HEK293T (cell line): ENCODE measurements at places on chromosomes 2 and 18.

- no peak for DNase-seq
Observed at GRCh38 chr2:238684362-238685326, 163.2 kb upstream of the TWIST2 start.

- DNase-seq, result no peak
Observed at GRCh38 chr2:53636596-53636995, 131.0 kb upstream of the CHAC2 start.

DNA sequence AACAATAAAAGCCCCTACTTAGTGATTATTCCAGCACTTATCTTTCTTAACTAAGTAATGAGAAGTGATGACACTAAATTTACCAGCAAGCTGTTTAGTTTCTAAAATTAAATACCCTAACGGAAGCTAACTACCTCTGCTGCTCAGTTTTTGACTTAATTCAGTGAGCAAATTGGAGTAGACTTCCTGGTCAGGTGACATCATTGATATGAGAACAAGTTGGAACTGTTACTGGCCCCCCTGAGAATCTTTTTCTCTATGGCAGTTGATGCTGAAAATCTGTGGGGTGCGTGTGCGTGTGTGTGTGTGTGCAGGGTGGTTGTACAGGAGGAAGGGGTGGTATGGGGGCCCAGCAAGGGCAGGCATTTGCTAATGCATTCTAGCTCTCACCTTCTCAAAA, 35.5 kb upstream of the BMP10 start:
- DNase-seq, result no peak

- DNase-seq, result no peak
Observed at GRCh38 chr18:77969972-77970371, 720.3 kb downstream of the GALR1 start.

- no peak for DNase-seq
Observed at GRCh38 chr18:76496194-76496890, 1.3 kb upstream of the ZNF516 start.

- DNase-seq, result no peak
Observed at GRCh38 chr2:166013878-166014277, 60.3 kb upstream of the TTC21B start.
